Substantia nigra (tissue), 51 donors: ENCODE measurements at places on chromosomes 6 and 20.

- DNase-seq = no peak
These were observed 97.8 kb downstream of the GMPR start for GRCh38 chr6:16336056-16336818.

DNA sequence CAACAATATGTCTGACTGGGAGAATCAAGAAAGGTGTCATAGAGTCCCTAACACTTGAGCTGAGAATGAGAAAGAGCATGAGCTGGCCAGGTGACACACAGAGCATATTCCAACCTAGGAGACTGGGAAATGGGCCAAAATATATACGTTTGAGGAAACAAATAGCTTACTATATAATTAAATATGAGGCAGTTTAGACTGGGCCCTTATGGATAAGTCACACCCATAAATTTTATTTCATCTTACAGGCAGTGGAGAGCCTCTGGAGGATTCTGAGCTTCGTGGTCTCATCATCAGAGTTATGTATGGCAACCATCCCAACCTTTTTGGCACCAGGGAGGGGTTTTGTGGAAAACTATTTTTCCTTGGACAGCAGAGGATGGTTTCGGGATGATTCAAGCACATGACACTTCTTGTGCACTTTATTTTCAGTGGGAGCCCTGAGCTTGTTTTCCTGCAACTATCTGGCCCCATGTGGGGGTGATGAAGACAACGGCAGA is 12.9 kb upstream of the NQO2 start:
- no peak for DNase-seq

- DNase-seq = no peak
These were observed 124.3 kb downstream of the SCML4 start for GRCh38 chr6:107699697-107700325.

DNA sequence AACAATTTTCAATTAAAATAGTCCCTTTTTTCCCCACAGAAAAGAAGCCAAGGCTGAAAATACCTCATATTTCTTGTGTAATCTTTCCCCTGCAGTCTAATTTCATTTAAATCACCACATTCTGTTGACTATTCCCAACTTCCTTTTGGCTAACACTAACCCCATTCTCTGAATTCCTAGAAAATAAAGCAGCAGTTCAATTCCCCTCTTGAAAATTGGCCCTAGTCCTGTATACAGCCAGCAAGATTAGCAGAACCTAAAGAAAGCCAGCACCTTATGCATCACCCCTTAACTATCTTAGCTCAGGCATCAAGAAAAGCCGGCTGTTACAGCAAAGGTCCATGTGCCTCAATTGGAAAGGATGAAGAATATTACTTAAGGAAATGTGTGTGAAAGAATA is 69.7 kb downstream of the MDN1 start:
- DNase-seq = no peak

DNA sequence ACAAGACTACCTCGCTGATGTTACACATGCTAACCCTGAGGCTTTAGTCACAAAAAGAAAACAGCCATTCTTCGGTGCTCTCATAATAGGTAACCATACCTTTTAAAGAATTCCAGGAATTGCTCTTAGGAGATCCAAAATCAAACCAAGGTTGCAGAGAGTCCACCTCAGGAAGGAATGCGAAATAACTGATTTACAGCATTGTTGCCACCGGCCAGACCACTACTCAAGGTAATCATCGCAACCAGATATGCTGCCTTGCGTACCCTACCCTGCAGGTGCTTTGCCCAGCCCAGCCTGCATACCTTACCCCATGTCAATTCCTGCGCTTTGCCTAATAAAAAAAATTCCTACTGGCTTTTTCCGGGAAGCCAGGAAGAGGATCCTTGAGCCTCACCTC is 27.0 kb downstream of the NUP153 start:
- no peak for DNase-seq

DNA sequence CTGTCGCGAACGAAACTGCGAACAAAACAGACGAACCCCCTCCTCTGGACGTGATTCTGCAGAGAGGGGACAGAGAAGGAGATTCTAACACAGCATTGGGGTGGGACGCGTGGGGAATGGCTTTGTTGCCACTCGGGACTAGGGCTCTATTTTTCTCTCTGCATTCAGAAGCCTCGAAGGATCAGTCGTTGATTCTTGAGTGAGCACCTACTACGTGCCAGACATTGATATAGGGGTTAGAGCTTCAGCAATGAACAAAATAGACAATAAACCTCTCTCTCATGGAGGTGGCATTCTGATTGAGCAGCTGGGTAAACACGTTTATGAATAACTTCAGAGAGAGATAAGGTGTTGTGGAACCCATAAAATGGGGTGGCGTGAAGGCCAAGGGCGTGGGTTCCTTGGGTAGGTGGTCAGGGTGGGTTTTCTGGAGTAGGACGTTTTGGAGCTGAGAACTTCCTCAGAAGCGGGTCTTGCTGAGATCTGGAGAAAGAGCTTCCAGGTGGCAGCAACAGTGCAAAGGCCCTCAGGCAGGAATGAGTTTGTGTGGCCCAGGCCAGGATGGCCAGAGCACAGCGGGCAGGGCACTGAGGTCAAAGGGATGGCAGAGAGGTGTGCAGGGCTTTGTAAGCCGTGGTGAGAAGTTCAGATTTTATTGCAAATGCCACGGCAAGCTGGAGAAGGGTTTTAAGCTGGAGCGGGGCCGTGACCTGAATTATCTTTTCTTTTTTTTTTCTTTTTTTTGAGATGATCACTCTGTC is 884 bp downstream of the SLC2A10 start:
- DNase-seq = no peak

GRCh38 chr6:12849809-12850198 is 133.2 kb downstream of the PHACTR1 start:
- no peak for DNase-seq

DNA sequence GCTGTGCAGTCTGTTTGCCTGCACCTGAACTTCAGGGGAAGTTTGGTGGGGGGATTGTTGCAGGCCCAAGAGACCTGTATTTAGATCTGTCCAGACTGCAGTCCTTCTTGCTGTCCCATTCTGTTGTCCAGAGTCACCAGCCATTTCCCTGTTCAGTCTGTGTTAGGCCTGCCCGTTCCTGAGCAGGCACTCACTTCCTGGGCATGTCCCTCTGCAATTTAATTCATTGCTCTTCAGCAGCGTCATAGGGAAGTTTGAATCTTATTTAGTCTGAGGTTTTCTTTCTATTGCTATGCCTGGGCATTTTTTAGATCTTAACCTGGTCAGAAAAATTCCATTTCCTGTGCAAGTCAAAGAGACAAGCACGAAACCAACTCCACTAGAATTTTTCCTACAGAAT is 190.2 kb downstream of the DTNBP1 start:
- DNase-seq = no peak

DNA sequence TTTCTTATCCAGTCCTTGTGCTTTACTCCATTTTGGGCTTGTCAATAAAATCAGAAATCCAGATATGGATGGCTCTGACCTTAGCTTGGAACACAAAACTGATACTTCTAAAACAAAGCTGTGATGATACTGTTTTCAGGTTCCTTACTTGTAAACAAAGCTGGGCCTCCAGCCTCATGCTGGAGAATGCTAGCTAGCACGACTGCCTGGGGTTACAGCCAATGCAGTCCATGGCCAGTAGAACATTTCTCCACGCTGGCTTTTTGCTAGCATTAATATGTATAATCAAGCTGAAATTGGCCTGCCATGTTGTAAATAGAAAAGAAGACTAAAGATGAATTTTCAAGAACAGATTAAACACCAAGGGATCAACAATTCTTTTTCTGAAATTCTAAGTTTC is 63.9 kb downstream of the MTHFD1L start:
- no peak for DNase-seq

DNA sequence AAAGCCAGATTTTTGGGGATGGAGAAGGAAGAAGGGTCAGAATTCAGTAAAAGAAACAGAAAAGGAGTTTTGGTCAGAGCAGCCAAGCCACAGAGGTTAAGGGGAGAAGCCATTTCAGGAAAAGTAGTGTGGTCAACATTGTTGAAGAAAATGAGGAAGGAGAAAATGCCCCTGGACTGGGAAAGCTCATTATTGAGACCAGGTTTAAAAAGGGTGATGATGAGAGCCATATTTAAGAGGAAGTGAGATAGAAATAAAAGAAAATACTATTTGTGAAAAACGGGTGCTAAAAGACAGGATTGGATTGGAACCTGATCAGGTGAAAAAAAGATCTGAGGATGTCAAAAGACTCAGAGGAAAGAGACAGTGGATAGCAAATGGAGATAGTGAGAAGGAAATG is 75.8 kb downstream of the CEP162 start:
- no peak for DNase-seq

GRCh38 chr6:13794184-13794583 is 20.2 kb downstream of the MCUR1 start:
- no peak for DNase-seq

- DNase-seq = peak; percentile 8
These were observed 91.4 kb upstream of the NEDD9 start for GRCh38 chr6:11323666-11324452.
